ENCODE measurements at places on chromosomes 2 and 18. TPM values are rescaled to one million over a fixed set of nuclear protein-coding genes. Genes with fewer than 3 reads are reported as not detected.

SLC23A3 gene
- total RNA-seq = 0.57 TPM

TTC31 gene
- 11.8 TPM for total RNA-seq

FBXO15 gene
- total RNA-seq = not detected

PLCL1 gene
- 60.4 TPM for total RNA-seq

TDRD15 gene
- total RNA-seq = not detected

STAT4 gene
- total RNA-seq = 27.0 TPM

UGP2 gene
- total RNA-seq = 225 TPM

CYTIP gene
- total RNA-seq = 2.6 TPM

CYRIA gene
- 3.5 TPM for total RNA-seq

ABHD1 gene
- 2.3 TPM for total RNA-seq

Measured in right cardiac atrium (tissue), 5 donors.